ENCODE measurements at places on chromosomes 16 and 17. TPM values are rescaled to one million over a fixed set of nuclear protein-coding genes. Genes with fewer than 3 reads are reported as not detected.
A peak's percentile ranks its signal among the peaks of the same experiment; 100 is the strongest.

Gene TMC6
- polyA plus RNA-seq: 209 TPM

DNA sequence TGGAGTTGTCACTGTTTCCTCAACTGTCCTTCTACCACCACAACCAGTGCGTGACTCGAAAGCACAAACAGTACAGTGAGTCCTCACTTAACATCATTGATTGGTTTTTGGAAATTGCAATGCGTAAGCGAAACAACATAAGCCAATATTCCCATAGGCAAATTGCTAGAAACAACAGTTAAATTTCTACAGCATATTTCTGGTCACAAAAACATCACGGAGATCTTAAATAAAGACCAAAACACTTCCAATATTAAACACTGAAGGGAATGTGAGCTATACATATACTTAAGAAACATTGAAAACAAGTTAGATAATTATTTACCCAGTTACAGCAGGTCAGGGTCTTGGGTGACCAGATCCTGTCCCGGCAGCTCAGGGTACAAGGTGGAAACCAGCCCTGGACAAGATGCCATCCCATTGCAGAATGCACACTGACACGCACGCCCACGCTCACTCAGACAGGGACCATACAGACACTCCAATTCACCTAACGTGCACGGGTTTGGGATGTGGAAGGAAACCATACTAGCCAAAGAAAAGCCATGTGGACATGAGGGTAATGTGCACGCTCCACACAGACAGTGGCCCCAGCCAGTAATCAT, 4.7 kb downstream of the SLC13A5 start:
- DNase-seq: no peak

Gene PRSS21
- 14.7 TPM for polyA plus RNA-seq

- peak; percentile 33 for DNase-seq
These were observed 54.8 kb downstream of the PLXDC1 start for GRCh38 chr17:39096508-39097149.

Gene TBC1D28
- polyA plus RNA-seq: not detected

DNA sequence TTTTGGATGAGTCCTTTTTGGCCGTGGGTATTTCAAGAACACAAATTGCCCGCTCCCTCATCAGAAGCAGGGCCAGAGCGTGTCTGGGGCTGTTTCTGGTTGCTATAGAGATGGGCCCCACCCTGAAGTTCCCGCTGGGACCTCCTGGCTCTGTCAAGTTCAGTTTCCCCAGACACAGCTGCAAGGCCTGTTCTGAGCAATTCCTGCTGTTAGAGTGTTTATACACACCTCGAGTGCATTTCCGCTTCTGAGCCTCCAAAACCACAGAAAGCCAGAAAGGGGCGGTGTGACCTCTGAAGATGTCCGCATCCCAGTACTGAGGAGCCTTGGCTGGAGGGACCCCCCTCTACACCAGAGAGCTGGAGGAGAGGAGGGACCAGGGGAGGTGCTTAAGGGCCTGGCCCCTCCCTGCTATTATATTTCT, 9.3 kb upstream of the WBP2 start:
- DNase-seq: no peak

Measured in naive thymus-derived CD8-positive, alpha-beta T cell (primary cell).